OCI-M1 (cell line): ENCODE measurements at places on chromosomes 5 and 9.
A peak's percentile ranks its signal among the peaks of the same experiment; 100 is the strongest.

- peak; percentile 17 for DNase-seq
Observed at GRCh38 chr5:61334868-61335615, 3.0 kb downstream of the ZSWIM6 start.

DNA sequence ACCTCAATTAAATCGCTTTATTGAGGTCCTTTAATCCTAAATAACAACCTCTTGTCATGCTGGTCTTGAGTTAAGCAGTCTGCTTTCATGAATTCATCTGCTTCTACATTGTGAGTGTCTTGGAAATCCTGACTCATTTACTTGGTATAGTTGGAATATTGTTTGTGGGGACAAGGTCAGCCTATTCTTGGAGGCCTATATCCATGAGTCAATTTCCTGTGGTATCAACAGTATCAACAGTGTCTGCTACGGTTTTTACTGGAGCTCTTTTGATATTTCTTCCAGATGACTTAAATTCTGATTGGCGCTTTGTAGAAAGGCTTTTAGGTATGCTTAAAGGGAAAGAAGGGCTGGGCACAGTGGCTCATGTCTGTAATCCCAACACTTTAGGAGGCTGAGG, 71.2 kb upstream of the PARP8 start:
- DNase-seq = no peak

DNA sequence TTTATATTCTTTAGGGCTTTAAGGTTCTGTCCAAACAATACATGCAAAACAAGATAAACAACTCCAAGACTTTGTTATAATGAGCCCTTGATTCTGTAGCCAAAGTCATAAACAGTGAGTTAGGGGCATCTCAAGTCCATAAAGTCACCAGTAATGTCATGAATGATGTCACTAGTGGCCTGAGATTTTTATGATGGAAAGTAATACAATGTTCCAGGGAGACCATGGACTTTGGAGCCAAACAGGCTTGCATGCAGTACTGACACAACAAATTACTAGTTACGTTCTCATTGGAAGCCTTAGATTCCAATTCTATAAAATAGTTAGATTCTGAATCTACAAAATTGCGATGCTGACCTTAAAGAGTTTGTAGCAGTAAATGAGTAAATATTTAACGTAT, 280.0 kb downstream of the HINT1 start:
- DNase-seq = no peak

GRCh38 chr9:6777213-6777902, 19.6 kb downstream of the KDM4C start:
- DNase-seq = peak; percentile 86

DNA sequence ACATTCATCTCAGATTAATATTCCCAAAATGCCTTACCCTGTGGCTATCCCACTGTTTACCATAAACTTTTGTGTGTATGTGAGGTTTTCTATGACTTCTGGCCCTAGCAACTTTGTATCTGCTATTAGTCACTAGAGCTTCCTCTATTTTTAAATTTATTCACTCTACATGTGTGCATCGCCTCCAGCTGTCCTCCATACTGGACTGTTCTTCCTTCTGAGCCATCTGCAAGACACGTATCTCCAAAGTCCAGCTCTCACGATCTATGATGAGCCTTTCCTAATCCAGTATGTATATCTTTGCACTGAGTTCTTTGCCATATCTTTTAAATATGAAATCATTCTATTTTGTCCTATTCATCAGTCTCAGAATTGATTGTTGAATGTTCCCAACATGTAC, 1.7 kb upstream of the GNG10 start:
- no peak for DNase-seq

GRCh38 chr5:1797103-1797800, 2.4 kb downstream of the MRPL36 start:
- no peak for DNase-seq
